T-cell (primary cell): ENCODE measurements at places on chromosomes 6 and 20.
A peak's percentile ranks its signal among the peaks of the same experiment; 100 is the strongest.

- DNase-seq, result no peak
These were observed 176.9 kb downstream of the MTFR2 start for GRCh38 chr6:136073216-136073615.

GRCh38 chr6:28337121-28337520 lies 1.2 kb upstream of the ZSCAN31 start:
- no peak for DNase-seq

DNA sequence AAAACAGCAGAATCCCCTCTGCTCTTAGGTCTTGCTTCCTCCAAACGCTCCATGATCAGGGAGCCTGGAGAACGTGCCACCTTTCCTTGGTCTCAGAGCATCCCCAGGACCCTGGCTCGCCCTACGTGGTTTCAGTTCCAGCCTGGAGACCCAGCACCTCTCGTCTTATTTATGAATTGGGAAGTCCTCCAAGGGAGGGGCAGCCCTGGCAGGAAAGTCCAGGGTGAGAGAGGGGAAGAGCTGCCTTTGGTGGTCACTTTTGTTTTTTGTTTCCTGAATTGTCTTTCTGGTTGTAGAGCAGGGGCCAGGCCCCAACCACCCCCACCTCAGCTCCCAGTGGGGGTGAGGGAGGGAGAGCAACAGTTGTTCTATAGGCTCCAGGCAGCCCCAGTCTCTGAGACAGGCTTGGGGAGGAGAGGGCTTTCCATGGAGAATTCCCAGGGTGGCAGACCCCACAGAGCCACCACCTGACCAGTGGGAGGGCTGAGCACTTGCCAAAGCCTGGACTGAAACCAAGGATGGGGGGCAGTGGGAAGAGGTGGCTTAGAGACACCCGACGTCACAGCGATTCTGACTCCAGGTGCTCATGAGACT lies 88.8 kb downstream of the PRND start:
- DNase-seq, result no peak

GRCh38 chr20:52785679-52786078 lies 186.5 kb upstream of the TSHZ2 start:
- no peak for DNase-seq

GRCh38 chr20:37892001-37892400 lies 10.9 kb upstream of the VSTM2L start:
- DNase-seq, result no peak

GRCh38 chr6:133918208-133918930 lies 29.5 kb downstream of the TCF21 start:
- DNase-seq, result no peak

DNA sequence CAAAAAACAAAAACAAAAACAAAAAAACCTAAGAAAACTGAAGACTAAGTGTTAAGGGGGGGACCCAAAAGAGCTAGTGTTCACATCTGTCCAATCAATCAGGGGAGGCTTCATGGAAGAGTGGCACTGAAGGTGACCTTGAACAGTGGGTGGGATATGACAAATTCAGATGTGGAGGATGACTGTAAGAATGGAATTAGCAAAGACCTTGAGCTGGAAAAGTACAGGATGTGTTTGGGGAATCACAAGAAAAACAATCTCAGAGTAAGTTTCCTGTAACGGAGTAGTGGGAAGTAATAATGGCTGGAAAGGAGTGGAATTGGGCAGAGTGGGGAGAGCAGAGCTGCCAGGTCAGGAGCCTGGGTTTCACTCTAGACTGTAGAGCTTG lies 2.9 kb upstream of the IER3 start:
- DNase-seq, result no peak

DNA sequence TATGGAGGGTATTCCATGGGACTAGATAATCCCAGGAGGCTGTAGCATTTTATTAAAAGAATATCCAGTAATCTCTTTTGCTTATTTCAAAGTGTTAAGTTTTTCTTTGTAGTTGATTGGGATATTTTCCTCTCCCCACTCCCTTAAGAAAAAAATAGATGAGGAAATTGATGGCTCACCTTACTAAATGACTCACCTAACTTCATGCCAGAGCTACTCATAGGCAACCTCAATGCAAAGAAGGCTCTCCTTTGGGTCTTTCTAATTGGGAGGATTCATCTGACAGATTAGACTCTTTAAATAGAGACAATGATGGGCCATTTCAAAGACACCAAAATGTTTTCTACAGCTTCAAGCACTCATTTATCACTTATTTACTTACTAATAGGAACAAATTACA lies 528.5 kb upstream of the BTBD3 start:
- no peak for DNase-seq

DNA sequence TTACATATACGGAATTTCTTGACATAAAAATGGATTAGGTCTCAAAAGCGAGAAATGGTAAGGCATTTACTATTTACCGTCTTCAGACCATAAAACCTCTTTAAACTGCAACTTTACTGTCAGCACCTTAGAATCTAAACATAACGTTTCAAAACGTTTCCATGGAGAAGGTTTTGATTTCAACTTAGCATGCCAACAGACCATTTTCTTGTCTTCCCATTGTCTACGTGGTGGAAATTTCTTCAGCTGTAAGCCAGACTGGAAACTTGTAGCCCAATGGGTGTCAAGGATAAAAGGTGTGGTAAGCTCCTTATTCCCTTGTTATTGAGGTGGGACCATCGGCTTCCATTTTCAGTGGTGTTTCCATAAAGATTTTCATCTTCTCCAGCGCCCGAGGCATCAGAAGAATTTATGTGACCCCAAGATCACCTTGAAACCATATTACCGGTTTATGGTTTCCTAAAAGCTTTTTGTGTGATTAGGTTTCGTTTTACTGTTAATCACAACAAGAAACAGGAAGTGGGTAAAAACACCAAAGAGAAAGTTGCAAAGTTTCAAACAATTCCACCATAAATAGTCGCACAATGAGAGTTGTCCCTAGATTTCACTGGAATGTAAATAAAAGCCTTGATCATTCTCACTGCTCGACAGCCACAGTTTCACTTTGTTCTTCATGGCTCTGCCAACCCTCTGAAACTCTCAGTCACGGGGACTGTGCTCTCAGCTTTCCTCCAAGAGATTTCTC lies 63.0 kb upstream of the CD2AP start:
- no peak for DNase-seq

DNA sequence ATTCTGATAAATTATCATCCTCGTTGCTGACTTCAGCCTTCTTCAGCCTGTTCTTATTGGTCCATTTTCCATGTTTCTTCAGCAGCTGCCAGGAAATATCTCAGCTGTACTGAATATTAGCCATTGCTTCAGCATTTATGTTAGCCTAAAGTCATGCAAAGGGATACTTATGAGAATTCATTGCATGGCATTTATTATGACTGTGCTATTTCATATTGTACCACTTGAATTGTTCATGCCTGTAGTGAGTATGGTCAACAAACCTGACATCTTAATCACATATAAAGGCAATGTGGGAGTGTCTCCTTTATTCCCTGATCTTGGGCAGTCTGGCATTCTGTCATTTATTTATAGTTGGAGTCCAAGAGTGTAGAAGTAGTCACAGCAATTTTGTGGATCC lies 193.4 kb upstream of the SLC35B3 start:
- no peak for DNase-seq

DNA sequence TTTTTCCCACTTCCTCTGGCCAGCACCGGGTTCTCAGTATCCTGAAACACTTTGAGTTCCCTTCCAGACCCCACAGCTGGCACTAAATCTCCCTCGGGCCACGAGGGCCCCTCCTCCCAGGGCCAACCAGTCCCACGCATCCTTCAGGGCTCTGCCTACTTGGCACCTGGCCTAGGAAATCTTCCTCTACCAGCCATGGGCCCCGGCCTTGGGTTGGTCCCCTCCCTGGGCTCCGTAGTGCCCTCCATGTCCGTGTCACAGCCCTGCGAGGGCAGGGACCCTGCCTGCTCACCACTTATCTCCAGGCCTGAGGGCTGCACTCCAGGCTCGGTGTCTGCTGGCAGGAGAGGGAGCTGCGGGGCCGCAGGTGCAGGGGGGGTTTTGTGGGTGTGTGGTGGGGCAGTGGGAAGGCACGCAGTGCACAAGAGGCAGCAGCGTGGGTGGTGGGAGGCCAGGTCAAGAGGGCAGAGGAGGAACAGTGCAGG lies 48.8 kb upstream of the CDH22 start:
- no peak for DNase-seq

DNA sequence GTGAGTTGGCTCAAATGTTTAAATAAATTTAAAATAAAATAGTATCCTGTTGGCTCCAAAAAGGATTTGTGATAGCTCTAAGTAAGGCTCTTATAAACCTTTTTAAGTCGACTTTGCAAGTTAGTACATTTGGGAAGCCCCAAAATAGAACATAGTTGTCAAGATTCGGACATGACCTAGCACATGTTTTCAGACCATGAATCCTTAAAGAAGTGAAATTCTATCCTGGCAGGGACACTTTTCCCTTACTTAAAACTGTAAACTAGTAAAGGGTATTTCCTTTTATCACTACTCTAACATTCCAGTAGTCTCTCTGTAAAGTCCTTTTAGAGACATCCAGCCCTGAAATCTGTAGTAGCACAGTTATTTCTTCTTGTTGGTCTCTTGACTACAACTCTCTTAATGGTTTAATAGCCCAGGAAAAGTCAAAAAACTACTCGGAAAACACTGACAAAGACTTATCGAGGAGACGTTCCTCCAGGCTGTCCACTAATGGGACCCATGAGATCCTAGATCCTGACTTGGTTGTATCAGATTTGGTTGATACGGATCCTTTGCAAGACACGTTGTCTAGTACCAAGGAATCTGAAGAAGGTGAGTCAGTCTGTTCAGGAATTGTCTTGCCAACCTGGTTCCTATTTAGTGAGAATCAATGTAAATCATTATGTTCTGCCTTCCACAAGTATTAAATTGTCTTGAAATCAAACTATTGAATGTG lies 83.6 kb downstream of the SCAND1 start:
- no peak for DNase-seq

- peak; percentile 33 for DNase-seq
These were observed 13.1 kb downstream of the FUCA2 start for GRCh38 chr6:143498428-143498827.

DNA sequence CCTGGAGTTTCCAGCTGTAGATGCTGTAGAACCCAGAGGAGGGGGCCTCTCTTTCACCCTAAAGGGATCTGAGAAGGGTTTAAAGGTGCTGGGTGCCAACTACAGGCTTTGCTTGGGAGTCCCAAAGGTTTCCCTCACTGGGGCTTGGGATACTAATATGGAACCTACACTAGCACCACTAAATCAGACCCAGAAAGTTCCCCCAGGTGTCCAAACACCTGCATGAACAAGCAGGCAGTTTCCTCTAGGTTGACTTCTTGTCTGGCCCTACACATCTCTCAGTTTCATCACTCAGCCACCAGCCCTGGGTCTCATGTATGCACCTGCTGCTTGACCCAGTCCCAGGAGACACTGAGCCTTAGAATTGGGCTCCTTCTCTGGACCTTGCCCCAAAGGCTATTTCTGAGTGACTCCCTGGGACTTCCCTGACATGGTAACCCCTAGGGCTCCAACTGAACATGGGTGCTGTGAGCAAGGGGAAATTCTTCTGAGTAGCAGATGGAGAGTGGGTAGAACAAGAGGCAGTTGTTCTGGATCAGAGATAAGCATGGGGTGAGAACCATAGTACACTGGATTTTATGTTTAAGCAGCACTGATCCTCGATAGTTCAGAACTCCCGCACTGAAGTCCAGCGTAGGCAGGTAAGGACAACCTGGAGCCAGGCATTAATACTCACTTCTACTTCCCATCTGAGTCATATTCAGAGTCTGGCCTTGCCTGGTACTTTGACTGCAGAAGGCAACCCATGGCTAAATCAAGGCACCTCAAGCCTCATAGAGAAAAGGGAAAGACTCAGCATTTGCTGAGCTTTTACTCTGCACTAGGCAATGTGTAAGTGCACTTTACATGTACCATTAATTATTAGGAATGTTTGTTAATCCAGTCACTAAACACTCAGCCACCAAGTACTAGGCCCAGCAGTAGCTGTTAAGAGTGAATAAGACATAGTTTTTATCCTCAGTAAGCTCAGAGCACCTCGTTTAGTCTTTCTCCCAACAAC lies 16.8 kb downstream of the BCL2L1 start:
- DNase-seq, result no peak

- no peak for DNase-seq
These were observed 79.7 kb downstream of the EDN1 start for GRCh38 chr6:12369781-12370262.

DNA sequence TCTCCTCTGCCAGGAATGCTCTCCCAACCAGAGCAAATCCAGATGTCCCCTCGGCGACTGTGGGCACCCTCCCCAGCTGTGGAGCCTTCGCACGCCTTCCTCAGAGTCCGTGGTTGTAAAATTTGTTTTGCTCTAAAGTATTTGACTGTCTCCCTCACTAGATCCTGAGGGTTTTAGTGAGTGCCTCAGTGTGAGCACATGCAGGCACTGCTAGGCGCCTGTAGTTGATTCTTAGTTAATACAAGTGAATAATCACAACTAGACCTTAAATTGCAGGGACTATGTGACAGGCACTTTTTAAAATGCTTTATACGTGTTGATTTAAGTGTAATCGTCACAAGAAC lies 680 bp upstream of the MTCH1 start:
- no peak for DNase-seq

- DNase-seq, result no peak
These were observed 76.1 kb upstream of the NAA20 start for GRCh38 chr20:19940988-19941460.

DNA sequence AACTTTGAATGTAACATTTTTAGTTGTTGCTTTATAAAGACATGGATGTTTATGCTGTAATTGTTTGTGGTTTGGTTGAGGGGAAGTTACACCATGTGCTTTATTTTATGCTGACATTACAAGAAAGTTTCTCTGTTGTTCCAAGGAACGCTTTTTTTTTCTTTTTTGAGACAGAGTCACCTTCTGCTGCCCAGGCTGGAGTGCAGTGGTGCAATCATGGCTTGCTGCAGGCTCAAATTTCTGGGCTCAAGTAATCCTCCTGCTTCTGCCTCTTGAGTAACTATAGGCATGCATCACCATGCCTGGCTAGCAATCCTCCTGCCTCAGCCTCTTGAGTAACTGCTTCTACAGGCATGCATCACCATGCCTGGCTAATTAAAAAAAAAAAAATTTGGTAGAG lies 21.0 kb upstream of the IFNGR1 start:
- no peak for DNase-seq

DNA sequence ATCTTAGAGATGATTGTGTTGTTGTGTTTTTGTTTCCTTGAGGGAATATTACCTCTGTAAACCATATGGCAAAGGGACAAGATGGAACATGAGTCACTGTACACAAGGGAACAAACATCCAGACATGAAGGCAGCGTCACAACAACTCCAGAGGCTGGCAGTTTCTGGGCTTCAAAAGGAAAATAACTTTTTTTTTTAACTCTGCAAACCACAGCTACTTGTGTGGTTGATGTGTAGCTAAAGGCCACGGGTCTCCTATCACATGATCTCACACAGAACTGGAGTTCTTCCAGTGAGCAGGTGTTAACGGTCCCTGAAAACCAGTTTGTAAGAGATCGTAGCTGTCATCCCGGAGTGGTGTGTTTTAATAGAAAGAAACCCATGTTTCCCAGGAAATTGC lies 33.2 kb upstream of the HBS1L start:
- peak; percentile 30 for DNase-seq

GRCh38 chr6:127939442-127940066 lies 38.7 kb upstream of the THEMIS start:
- DNase-seq, result no peak

DNA sequence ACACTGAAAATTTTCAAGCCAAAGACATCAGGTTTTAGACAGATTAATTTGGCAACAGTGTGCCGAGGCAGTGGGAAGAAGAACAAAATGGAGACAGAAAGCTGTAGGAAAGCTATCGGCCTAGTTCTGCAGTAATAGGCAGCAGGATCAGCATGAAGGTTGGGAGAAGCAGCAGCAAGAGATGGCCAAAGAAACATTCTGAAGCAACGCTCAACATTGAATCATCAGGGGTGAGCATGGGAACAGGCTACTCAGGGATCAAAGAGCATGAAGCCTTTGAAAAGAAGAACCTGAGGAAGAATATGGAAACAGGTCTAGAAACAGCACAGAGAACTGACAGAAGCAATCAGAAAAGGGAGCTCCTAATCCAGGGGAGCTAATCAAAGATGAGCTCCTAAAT lies 7.1 kb upstream of the DST start:
- no peak for DNase-seq
